ENCODE measurements at places on chromosomes 16 and 17.

GRCh38 chr16:59527206-59527997, 793.3 kb upstream of the GOT2 start:
- no peak for DNase-seq

- no peak for DNase-seq
Measured at GRCh38 chr17:56823848-56824247, 9.9 kb downstream of the C17orf67 start.

- no peak for DNase-seq
Measured at GRCh38 chr16:27138257-27138656, 65.1 kb upstream of the KDM8 start.

GRCh38 chr17:68131456-68131855, 95.9 kb downstream of the KPNA2 start:
- DNase-seq = no peak

GRCh38 chr16:19563377-19563776, 7.9 kb downstream of the VPS35L start:
- DNase-seq = no peak

DNA sequence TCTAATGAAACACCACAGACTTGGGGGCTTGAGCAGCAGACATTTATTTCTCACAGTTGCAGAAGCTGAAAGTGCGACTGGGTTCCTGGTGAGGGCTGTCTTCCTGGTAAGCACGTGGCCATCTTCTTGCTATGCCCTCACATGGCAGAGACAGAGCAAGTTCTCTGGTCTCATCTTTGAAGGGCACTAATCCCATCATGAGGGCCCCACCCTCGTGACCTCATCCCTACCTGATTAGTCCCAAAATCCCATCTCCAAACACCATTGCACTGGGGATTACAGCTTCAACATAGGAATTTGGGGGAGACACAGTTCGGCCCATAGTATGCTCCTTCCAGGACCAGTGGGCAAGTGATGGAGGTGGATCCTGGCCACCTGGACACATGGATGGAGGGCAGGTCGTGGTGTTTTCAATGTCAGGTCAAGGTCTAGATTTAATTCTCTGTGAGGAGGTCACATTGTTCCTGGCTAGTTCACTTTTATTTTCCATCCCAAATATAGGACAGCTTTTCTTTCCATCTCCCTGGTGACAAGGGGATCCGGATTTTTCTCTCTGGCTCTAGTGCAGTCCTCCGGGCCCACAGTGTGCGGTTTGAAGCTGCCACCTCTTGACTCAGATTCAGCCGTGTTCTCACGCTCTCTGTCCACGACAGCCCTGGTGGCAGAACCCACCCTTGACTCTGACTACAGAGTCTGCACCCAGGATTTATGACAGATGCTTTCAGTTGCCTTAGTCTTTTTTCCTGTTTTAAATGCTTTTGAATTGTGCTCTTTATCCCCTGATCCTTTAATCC, 160.5 kb upstream of the NOL11 start:
- DNase-seq = no peak

DNA sequence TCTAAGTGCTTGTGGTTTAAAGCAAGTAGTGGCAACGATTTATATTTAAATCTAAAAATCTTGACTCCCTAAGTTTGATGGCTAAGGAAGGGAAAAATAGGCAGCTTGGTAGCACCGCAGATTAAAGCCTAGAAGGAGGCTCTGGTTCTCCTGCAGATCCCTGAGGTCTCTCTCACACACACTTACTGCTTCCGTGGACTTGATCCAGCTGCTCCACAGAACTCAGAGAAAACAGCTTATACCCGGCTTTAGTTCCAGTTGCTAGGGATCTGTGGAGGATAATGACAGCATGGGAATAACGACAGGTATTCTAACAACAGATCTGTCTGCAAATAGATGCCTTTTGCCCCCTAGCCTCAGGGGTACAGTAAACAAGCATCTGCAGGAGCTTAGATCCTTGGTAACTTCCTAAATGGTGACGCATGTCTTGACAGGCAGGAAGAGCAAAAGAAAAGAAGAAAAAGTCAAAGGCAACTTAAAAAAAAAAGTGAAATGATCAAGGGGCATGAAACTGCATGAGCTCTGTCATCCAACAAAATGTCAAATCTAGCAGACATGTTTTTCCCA, 4.5 kb downstream of the WIPI1 start:
- no peak for DNase-seq

GRCh38 chr17:73045724-73046123, 46.8 kb downstream of the SLC39A11 start:
- DNase-seq = no peak

DNA sequence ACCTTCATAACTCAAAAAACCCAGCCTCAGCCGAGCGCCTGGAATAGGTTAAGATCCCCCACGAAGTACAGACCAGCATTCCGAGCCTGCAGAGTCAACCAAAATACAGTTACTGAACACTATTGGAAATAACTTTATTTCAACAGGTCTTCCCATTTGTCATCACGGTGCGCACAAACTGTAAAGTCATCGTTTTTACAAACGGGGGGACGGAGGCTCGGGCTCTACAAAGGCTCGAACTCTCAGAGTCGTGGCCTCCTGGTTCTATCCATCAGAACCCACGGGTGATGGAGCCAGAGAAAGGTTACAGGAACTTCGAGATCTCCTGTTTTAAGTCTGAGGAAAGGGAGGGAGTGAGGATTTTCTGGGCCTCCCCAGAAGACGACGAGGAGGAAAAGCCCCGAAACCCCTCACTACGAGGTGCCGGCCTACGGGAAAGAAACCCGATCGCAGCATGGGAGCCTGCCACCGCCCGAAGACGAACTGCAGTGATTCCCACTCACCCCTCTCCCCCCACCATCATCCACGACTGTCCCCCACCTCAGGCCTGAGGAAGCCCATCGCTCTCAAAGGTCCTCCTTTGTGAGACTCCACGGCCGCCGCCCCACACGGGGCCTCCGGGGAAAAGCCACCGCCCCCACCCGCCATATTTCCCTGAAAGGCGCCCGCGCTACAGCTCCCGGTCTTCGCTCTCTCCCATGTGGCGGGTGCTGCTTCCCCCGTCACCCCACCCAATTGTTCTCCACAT, 917 bp downstream of the YWHAE start:
- DNase-seq = no peak

GRCh38 chr17:8072341-8072728, 15.2 kb downstream of the ALOX12B start:
- no peak for DNase-seq

- DNase-seq = no peak
Measured at GRCh38 chr17:37393352-37393751, 13.3 kb downstream of the ACACA start.

All from NCI-H1417 treated with DMSO at 0.1 percent for 48 hours (cell line).